Stomach (tissue), 19 donors: ENCODE measurements at places on chromosomes 7 and 10.

DNA sequence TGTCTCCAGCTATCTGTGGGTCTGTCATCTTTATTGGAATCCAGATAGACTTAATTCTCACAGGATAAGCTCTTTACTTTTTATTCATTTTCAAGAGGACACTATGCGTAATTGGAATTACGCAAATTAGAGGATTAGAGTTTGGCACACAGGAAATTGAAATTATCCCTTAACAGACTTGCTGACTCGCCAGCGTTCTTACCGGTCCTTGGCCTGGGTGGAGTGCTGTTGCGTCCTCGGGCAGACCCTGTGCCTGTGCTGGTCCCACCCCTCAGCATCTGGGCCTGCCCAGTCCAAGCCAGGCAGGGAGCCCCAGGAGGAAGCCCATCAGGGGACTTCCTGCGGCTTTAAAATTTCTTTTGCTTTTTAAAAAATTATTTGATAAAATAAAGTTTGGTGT, 101.8 kb downstream of the MKI67 start:
- no peak for DNase-seq

DNA sequence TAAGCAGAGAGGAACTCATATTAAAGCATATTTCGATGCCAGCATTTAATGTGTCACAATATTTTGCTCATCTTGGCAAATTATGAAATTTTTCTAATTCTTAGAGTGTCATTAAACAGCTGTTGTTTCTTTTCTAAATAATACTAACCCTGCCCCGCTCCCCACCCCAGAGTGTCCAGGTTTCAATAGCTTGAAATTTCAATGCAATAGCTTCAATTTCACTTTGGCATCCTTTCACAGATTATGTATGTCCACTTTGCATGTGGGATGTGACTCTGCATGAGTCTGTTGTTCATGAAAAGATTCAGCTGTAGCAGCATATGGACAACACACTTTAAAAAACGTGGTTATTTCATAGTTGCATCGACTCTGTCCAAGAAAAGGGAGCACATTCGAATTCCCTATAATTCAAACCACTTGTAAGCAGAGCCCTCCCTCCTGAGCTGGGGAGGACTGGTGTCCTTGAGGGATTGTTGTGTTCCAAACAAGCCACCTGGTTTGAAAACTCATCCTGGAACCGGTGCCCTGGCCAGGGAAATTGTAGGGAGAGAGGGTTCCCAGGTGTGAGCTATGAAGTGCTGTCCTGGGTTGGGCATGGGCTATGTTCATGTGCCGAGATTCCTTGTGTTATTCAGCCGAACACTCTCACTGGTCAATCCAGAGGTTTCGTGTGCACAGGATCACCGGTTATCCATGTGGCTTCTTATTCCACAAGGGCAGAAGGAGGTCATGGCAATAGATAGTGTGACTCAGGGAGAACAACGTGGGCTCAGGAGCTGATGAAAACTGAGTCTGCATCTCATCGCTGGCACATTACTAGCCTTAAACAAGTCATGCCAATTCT, 64.6 kb upstream of the CREB5 start:
- DNase-seq, result no peak

DNA sequence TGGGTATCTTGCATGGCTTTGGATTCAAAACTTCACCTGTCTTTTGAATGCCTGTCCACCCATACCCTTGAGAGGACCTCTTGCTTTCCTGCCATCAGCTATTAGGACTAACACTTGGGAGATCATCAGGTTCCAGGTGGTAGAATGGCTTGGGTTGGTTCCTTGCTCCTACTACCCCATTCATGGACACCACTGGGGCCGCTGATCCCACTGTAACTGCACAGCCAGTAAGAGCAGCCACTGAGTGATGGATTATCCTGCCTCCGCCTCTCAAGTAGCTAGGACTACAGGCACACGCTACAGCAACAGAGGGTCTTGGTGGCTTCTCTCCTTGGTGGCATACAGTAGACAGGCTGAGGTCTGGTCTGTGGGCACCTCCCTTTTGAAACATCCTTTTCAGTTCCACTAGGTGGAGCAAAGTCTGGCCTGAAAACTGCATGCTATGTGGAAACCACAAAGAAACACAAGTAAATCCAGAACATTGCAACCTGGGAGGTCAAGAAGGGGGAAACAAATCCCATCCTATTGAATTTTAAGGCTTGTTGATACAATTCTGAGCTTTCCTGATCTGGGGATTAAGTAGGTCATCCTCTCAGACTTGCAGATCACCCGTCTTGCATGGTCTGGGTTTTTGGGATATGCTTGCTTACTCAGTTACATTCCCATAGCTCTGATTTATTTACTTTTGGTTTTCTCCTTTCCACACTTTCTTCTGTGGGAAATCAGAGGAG, 9.4 kb downstream of the WBP1L start:
- DNase-seq, result no peak

- DNase-seq, result peak; percentile 94
These were observed at the start of gene CACNA2D1 for GRCh38 chr7:82443547-82444219. TSS of gene CACNA2D1 (minus strand) at chr7:82443777.

DNA sequence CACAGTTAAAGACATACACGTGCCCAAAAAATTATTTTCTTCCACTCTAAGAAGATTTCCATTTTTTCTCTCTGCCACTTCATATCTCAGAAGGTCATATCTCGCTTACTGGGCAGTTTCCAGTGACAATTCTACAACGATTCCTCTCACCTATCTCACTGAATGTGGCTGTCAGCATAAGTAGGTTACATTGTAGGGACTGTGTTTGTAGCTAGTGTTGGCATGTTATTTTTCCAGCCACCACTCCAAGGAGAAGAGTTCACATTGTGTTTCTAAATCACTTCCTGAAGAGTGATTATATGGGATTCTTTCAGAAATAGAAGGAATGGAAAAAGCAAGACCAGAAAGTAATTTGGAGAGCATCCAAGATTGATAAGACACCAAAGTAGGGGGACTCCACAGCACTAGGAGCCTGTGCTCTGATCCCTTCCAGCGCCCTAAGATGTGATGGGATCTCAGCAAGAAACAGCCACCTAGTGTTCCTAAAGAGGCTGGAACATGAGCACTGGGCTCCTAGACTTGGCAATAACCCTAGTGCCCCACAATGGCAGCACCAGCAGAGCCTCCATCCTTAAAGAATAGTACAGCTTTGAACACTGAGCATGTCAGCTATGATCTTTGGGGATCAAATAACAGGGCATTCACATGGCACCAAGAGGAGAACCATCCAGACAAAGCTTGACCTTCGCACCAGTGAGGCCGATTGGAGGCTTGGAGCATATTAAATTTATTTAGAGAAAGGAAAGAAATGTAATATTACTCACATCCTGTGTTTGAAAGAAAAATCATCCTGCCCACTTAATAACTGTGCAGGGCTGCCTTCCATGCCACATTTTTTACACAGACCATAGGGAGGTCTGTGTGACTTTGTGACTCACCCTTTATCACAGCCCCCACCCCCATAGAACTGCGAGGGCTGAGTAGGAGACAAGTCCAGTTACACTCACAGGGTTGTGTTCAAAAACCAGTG, 51.8 kb downstream of the CAV1 start:
- no peak for DNase-seq

GRCh38 chr7:95396136-95397032, at the start of gene PON3:
TSS of gene PON3 (minus strand) at chr7:95396375. CDS start at chr7:95396350, 25 bp downstream.
- peak; percentile 27 for DNase-seq

DNA sequence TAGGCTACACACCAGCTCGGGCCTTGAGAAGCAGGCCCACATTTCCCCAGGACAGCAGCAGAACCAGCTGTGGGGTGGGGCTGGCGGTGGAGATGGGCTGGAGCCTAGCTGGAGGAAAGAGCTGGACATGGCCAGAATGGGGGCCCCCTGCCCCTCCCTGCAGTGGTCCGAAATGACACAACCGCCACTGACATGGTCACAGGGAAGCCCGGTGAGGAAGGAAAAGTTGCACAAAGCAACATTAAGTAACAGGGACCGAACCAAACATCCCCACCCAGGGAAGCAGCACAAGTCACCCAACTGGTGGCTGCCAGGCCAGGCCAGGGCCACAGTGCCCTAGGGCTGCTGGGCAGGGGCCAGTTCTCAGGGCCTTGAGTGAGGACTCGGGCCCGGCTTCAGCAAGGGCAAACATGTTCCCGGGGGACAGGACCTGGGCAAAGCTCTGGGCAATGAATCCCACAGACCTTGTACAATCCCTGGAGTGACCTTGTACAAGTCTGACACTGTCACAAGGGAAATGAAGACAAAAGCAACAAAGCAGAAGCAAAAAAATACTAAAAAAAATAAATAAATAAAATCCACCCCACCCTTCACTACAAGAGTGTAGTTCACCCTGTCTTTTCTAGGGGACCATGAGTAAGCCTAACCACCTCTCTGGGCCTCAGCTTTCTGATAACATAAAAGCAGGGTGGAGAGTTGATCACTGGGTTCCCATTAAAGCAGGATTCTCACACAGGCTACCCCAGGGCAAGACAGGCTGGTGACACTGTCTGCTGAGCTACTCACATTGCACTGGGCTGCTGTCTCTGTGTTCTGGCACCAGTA, 33.0 kb downstream of the PSAP start:
- DNase-seq, result no peak

- no peak for DNase-seq
These were observed 94.6 kb upstream of the LRRC4 start for GRCh38 chr7:128125816-128126215.

DNA sequence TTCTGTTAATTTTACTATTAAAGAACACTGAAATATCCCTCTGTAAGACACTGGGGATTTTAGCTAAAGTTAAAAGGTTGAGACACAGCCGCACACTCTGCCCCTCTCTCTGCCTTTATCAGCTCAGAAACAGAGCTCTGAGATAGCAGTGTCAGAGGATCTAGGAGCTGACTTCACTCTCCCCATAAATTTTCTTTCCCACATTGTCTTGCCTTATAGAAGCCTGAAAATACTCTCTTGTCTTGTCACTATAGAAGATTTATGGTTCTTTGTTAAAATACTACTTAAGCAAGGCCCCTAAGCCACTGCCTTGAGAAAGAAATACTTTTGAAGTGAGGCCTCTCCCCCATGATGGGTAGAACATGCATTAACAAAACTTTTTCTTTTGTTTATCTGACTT, 105.7 kb upstream of the C10orf90 start:
- DNase-seq, result no peak

GRCh38 chr10:112766636-112767035, 183.4 kb upstream of the TCF7L2 start:
- DNase-seq, result no peak

DNA sequence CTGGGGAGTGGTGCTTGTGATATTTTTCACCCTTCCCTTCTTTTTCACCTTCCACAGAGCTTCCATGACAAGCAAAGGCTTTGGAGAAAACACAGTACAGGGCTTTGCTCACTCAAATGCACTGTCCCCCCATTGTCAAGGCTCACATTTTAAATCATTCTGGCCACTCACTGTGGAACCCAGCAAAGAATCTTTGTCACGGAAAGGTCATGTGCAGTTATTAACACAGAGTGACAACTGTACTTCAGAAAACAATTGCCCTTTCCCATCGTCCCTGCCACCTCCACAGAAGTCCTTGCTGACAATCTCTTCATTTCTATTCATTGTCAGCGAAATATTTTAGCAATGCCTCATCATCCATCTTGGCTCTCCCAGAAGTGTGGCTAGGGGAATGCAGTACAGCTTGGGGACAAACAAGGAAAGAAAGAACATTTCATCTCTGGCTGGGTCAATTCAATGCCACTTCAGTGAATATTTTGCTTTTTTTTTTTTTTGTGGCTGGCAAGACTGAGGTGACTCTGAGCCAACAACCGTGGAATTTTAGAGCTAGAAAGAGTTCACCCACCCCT, 851.0 kb downstream of the KCNMA1 start:
- DNase-seq, result no peak

DNA sequence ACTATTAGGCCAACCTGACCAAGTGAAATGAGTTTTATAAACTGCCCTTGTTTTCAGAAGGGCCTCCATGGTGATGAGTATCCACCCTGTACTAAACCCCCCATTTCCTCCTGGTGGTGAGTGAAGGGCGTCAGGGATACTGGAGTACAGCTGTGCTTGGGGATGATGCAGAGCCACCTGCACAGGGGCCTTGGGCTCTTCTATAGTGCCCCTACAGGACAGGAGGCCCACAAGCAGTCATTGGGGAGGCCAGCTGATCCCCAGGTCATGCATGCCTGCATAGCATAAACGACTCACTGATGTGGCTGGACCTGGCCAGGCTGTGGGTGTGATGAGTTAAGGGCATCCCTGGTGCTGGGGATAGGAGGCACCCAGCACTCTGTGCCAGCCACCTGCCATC, 114.1 kb upstream of the CELF2 start:
- DNase-seq, result no peak

GRCh38 chr10:23157691-23158369, 34.3 kb upstream of the PTF1A start:
- DNase-seq, result peak; percentile 58

GRCh38 chr7:36638140-36638539, 86.2 kb downstream of the AOAH start:
- no peak for DNase-seq

DNA sequence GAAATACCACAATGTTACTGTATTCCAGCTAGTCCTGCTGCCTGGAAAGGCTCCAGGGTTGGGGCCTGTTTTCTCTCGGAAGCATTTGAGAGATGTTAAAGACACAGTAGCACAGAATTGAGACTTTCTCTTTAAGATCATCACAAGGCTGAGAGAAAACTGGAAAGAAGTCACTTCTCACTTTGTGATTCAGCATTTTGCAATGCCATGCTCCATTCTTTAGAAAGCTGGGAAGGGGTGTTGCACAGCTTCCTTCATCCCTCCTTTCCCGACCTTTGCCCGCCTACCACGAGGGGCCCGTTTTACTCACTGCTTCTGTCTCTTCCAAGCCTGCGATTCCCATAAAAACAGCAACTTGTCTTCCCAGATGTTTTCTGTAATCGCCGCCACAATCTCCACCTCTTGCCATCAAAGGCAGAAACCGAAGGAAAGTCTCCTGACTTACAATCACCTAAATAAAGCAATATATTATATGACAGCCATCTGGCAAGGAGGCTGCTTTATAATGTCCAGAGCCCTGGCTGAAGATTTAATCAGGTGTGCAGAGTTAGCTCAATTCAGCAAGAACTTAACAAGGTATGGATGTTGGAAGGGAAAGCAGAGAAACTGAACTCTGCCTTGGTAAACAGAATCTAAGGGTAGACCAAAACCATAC, 18.9 kb downstream of the NOD1 start:
- DNase-seq, result peak; percentile 81

GRCh38 chr10:103699611-103700435, 155.6 kb downstream of the SH3PXD2A start:
- DNase-seq, result no peak
